ENCODE measurements at places on chromosomes 12 and 14. TPM values are rescaled to one million over a fixed set of nuclear protein-coding genes. Genes with fewer than 3 reads are reported as not detected.
A peak's percentile ranks its signal among the peaks of the same experiment; 100 is the strongest.

Gene ADAM21
- not detected for total RNA-seq

- no peaks in the 10 kb centered on the region for H3K27me3 ChIP-seq
- H3K4me3 ChIP-seq: no peak overlapping the region
- H3K27ac ChIP-seq: no peak overlapping the region
- no peak for DNase-seq
- no peaks in the 10 kb centered on the region for H3K4me1 ChIP-seq
Observed at GRCh38 chr12:51647647-51648046, 56.6 kb downstream of the SCN8A start.

Gene ADCY4
- total RNA-seq: 3.2 TPM

DNA sequence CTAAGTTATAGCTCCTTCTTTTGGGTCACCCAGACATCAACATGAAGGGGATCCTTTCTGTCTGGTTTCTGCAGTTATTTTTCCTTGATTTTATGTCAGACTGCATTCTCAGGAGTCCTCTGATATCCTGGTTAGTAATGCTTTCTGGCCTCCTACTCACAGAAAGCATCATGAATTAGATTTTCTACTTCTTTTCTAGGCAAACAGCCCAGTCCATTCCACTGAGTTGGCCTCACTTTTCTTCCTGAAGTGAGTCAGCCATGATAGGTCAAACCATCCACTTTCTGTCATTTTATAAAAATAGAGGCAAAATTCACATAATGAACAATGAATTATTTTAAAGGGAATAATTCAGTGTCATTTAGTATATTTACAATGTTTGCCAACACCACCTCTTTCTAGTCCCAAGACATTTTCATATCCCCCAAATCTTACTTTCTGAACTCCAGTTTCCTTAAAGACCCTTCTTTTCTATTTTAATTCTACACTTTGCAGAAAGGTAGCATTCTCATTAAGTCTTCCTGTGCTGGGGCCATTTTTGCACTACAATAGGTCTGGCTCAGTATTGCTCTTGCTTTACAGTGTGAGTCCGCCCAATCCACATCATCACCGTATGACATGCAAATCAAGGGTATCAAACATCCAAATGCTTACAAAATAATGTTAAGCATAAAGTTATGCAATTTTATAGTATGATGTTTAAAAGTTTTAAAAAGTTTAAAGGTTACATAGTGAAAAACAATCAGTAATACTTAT, 95.1 kb downstream of the UNC79 start:
- H3K36me3 ChIP-seq: no peaks in the 10 kb centered on the region
- H3K27ac ChIP-seq: no peak overlapping the region
- DNase-seq: no peak

DNA sequence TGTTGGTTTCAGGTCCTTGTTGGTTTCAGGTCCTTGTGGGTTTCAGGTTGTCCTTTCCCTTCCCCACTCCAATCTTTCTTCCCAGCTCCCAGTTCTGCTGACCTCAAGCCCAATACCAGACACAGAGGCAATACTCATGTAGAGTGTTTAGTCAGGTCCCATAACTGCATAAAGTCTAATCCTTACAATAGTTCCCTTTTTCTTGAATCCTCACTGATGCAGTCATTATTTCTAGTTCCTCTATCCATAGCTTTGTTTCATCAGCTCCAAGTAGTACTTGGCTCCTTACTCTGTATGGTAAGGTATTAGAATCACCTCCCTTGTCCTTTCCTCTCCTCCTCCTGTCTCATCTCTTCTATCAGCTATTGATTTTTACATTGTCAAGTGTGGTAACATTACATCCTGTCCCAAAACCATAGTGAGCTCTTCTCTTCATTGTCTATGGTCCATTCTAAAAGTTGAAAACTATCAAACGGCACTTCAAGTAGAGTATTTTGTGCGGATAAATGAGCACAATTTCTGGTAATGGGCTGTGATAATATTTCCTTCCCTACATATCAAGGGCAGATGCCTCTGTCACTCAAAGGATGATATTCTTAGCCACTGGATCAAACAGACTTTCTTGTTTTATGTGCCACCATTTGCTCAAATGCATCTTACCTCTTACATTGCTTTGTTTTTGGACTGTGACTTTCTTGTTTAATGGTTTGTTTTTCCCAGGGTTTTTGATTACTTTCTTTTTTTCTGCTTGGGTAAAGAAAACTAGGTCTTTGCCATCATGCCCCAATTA, 57.2 kb upstream of the JDP2 start:
- H3K27me3 ChIP-seq: no peaks in the 10 kb centered on the region
- no peaks in the 10 kb centered on the region for H3K4me1 ChIP-seq
- no peak for DNase-seq
- H3K27ac ChIP-seq: no peak overlapping the region
- H3K36me3 ChIP-seq: no peaks in the 10 kb centered on the region
- no peak overlapping the region for H3K4me3 ChIP-seq

- no peak overlapping the region for H3K27ac ChIP-seq
- no peak for DNase-seq
- no peak overlapping the region for H3K4me3 ChIP-seq
Observed at GRCh38 chr14:94660306-94660946, 48.2 kb downstream of the SERPINA3 start.

Gene CIROP
- total RNA-seq: not detected

GRCh38 chr12:71063087-71063486, 94.7 kb downstream of the TSPAN8 start:
- no peak for DNase-seq
- H3K4me1 ChIP-seq: no peaks in the 10 kb centered on the region
- H3K27me3 ChIP-seq: no peaks in the 10 kb centered on the region

DNA sequence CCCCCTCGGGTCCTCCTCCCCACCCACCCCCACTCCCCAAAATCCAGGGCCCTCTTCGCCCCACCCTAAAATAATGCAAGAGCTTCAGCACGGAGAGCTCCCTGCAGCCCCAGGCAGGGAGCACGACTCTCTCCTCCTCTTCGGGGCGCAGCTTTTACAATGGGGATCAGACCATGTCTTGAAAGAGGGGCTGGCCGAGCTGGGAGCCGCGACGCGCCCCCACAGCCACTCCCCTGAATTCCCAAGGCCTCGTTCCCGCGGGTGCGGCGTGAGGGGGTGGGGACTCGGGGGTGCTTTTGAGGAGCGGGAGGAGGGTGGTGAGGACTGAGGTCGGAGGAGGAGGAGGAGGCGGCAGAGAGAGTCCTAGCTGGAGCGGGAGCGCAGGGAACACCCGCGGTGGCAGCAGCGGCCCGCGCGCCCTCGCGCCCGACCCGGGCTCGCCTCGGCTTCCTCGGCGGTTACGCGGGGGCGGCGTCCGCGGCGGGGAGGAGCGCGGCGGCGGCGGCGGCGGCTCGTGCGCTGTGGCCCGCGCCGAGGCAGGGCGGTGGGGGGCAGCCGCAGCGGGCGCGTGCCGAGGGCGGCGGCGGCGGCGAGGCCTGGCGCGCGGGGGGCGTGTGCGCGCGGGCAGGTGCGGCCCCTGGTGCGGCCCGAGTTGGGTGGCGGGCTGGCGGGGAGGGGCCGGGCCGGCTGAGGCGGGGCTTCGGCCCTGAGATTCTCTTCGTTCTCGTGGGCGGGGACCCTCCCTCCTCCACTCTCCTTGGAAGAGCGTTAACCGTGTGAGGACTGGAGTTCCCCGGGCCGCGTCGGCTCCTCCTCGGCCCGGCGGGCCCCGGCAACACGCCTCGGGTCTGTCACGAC, at the start of gene ANKS1B:
Gene ANKS1B (minus strand): TSS at position 666 of the 858 bp plus-strand sequence. CDS start 699 bp downstream, outside the sequence.
- H3K27ac ChIP-seq: no peak within 1 kb of the TSS
- H3K4me3 ChIP-seq: peak within 1 kb of the TSS; percentile 32
- DNase-seq: peak; percentile 69
- no peaks in the 10 kb centered on the region for H3K36me3 ChIP-seq

- H3K36me3 ChIP-seq: no peaks in the 10 kb centered on the region
- no peak for DNase-seq
- no peak overlapping the region for H3K27ac ChIP-seq
- H3K4me3 ChIP-seq: no peak overlapping the region
- H3K4me1 ChIP-seq: no peaks in the 10 kb centered on the region
Observed at GRCh38 chr12:68794653-68795251, 13.2 kb upstream of the MDM2 start.

DNA sequence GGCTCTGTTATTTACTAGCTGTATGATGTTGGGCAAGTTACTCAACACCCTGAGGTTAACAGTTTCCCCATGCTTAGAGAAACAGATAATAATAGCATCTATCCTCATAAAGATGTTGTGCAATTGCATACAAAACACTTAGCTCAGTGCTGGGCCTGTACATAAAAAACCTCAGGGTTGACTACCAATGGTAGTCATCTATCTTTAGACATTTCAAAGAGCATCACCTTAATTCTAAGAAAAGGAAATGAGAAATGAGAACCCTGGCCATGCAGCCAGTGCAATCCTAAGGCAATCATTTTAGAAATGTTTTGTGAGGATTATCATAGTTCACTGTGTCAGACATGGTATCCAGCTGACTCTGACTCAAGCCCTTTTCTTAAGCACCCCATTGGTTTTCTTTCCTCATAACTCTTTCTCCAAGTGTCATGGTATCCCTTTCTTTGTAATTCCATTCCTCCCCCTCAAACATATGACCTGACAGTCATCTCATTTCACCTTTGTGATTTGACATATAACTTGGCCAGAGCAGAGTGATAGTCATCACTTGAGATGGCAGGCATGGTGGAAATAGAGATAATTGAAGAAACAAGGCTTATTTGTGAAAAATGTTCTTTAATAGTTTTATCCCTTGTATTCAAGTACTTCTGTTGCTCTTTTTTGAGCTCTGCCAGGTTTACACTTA, 29.5 kb upstream of the OSBPL8 start:
- no peaks in the 10 kb centered on the region for H3K4me1 ChIP-seq
- H3K27me3 ChIP-seq: no peaks in the 10 kb centered on the region
- no peak overlapping the region for H3K27ac ChIP-seq
- H3K4me3 ChIP-seq: no peak overlapping the region
- DNase-seq: no peak
